ENCODE measurements at places on chromosomes 1 and 21. TPM values are rescaled to one million over a fixed set of nuclear protein-coding genes. Genes with fewer than 3 reads are reported as not detected.

ERICH3 gene
- total RNA-seq = 0.20 TPM

TRABD2B gene
- total RNA-seq = 1.3 TPM

A3GALT2 gene
- total RNA-seq = not detected

SYPL2 gene
- total RNA-seq = 2.7 TPM

DNA sequence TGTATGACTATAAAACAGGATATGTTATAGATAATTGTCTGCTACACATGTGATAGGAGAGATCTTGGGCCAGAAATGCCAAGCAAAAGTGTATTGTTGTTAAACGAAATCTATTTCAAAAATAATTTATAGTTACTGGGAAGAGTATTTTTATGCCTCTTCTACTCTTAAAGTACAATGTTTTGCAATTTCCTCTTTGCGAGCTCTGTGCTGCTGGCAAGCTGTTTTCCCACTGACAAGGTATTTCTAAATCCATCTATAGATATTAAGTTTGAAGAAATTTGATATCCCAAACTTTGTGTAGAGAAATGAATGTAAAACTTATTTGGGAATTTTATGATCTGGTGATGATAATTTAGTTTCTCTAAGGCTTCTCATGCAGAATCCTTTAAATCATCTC lies 63.3 kb upstream of the PTGFR start:
- no peak for DNase-seq

DNA sequence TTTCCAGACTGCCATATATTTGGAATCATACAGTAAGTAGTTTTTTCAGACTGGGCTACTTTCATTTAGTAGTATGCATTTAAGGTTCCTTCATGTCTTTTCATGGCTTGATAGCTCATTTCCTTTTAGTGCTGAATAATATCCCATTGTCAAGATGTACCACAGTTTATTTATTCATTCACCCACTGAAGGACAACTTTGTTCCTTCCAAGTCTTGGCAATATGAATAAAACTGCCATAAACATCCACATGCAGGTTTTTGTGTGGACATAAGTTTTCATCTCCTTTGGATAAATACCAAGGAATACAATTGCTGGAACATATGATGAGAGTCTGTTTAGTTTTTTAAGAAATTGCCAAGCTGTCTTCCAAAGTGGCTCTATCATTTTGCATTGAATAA lies 366.4 kb upstream of the NFIA start:
- no peak for DNase-seq

DNA sequence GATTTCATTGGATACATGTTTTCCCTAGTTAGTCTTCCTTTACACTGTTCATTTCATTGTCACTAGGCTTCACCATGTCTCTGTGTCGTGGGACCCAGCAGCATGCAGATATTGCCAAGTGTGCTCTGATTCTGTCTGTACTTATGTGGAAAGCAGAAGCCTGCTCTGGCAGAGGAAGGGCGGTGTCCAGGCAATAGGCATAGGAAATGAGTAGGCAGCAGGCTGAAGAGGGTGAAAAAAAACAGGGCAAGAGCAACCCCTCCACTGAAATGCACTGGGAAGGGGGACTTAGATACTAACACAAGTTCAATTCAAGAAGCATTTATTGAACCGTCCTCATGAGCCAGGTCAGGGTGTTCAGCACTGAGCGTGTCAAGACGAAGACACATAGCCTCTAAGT lies 85.2 kb upstream of the VAV3 start:
- peak; percentile 17 for DNase-seq

GRCh38 chr1:7093297-7093696 lies 308.0 kb downstream of the CAMTA1 start:
- DNase-seq = no peak

DNA sequence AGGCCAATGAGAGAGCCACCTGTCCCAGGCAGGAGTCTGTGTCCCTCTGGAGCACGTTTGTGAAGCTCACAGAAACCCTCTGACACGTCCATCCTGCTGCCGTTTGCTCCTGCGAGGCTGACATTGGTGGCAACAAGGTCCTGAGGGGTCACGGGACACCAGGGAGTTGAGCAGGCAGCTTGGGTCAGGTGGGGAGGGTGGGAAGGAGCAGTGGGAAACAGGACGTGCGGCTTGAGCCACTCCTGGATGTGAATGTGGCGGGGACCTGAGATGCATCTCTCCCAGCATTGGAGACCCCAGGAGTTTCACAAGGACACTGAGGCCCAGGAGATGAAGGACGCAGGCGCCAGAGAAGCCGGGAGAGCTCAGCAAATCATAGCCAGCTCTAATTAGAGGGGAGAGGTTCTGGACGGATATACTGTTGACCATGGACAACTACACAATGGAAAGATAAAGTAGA lies 149.0 kb downstream of the PEX14 start:
- no peak for DNase-seq

DNA sequence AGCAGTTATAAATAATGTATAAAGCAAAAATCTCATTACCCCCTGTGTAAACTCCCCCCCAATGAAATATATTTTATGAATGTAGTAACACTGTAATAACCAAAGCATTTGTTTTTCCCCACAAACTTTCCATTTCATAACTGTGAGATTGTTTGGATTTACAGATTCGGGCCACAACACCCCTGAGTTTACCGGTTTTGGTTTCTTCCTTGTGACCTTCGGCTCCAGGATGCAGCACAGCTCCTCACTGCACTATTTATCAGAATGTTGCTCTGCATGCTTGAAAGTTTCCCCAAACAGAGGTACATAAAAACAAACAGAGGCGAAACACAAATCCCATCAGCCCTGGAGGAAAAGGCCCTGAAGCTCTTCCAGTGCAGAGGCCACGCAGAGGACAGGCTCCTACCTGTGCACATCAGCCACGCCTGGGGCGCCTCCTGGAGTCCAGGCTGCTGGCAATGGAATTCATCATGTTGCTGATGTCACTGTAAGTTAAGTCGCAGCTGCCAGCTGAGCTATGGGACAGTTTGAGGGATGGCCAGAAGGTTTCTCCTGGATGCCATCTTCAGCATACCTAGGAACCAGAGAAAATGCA lies 122.0 kb downstream of the LMO4 start:
- no peak for DNase-seq
